ENCODE measurements at places on chromosomes 2 and 18.

DNA sequence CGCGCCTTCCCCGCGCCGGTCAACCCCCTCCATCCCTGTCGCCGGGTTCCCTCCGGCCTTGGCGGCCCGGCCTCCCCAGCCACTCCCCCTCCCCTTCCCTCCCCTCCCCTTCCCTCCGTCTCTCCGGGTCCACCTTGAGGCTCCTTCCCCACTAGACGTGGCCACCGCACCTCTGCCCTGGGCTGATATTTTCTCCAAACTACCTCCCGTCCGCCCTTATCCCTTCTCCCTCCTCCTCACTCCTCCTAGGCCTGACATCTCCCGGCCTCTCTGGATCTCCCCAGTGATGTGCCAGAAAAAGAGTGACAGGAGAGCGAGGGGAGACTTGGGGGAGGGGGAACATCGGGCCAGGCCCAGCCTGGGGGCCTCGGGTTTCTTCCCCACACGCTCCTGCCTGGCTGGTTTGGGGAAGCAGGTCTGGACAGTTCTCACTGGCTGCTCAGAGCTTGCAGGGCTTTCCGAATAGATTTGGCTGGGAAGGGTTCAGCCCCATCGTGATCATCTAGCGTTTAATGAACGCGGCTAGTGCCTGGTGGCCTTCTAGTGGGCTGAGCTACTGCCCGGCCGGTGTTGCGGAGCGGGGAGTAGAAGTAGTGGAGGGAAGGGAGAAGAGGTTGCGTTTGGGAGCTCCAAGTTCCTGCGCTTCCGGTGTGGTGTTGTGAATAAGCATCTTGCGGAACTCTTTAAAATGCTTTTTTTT lies 641 bp downstream of the MAPRE3 start:
- no peak for DNase-seq

GRCh38 chr2:97758131-97758705 lies 44.8 kb downstream of the ZAP70 start:
- no peak for DNase-seq

DNA sequence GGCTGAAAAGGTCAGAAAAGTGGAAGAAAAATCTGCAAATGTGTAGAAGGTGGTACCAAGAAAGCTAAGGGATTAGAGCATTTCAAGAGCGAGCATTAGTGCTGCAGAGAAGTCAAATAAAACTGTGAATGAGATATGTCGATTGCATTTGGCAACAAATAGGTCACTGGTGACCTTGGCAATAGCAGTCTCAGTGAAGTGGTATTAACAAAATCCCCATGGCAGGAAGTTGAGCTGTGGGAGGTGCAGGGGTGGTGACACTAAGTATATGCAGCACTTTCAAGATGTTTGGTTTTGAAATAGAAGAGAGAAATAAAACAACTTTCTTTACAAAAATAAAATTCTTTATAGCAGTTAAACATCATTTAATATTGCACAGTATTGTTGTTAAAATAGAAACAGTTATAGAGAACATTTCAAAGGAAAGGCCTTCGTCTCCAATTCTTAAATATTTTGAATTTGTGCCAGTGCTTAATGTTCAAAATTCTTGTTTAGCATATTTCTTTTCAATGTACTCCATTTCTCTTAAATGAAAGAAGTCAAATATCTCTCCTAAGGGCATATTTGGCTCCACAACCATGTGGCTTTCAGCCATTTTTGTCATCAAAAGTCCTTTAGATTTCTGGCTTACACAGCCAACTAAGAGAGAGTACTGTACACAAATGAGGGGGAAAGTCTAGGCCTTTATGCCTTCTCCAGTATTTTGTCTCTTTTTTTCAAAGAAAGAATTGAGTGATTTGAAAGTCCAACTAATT lies 443.0 kb upstream of the MMADHC start:
- DNase-seq = no peak

GRCh38 chr18:10669441-10670100 lies 143.7 kb downstream of the NAPG start:
- no peak for DNase-seq

DNA sequence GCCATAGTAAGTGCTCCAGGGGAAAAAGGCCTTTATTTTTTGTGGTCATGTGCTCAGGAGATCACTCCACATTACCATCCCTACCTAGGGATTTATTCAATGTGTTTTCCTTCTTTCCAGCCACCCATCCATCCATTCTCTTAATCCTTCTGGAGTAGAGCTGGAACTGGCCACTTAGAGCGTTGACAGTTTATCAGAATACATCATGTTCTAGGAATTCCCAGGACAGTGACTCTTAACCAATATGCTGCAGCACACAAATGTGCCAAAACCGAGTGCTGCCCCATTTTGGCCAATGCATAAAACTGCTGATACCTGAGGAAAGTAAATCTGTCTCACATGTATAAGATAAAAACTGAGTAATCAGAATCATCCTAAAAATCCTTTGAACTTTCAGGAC lies 63.7 kb downstream of the FARSB start:
- no peak for DNase-seq

DNA sequence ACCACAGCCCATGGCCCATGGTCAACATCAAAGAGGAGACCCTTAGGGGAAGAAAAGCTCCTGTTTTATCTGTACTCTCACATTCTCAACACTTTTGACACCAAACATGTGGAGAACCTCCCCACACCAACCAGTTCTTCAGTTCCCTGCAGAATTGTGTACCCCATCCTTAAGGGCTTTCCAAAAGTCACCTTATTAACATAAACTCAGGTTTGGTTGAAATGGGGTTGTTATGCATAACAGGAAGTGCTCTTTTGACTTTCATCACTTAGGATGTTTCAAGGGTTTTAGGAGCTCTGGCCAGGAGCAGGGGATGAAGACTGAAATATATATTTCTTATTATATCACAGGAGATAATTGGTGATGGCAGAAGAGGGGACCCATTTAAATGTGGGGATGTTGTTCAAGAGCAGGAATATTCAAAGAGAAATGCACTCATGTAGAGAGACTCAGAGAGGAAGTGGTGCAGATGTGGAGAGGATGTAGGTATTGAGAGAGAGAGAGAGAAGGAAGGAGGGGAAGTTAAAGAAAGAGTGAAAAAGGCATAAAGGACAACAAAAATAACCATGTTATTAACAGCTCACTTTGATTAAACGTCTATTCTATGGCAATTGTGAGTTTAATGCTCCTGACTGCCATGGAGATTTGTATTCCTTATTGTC lies 35.2 kb downstream of the SP140L start:
- DNase-seq = no peak

DNA sequence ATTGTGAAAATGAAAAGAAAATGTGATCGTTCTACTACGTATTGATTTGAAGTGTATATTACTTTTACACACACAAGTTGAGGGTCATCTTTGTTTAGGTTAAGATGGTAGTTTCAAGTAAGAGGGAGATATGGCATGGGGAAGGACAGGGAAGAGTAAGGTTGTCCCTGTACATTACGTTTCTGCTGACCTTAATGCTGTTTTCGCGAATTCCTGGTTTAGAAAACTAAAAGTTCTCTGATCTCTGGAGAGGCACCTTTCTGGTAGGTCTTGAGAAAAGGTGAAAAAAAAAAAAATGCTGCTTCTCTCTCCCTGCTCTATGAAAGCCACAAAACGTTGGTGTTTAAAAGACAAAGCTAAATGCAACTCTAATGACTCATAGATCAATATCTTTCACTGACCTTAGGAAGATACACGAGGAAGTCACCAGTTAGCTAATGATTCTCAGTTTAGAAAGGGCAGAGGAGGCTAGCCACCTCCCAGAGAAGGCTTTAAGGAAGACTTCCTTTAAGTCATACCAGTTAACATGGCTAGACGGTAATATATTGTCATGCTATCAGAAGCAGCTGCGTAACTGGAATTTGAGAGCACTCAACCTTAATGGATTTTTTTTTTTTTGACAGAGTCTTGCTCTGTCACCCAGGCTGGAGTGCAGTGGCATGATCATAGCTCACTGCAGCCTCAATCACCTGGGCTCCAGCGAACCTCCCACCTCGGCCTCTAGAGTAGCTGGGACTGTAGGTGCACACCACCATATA lies 13.2 kb downstream of the TXNDC2 start:
- no peak for DNase-seq

DNA sequence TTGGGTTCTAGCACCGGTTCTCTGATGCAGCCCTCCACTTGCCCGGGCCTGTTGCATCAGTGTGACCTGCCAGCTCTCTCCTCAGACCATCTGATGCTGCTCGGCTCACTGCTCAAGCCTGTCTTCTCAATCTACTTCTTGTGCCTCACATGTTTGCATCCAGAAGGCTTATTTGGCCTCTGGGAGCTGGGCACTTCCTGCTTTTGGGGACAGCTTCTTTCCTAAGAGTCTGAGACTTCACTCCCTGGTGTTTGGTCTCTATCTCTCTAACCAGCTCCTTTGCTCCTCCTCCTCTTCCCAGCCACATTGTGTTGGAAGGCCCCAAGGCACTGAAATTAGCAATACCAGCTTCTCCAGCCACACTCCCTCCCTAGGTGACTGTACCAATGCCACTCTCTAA lies 212.8 kb downstream of the CDCA7 start:
- DNase-seq = no peak

DNA sequence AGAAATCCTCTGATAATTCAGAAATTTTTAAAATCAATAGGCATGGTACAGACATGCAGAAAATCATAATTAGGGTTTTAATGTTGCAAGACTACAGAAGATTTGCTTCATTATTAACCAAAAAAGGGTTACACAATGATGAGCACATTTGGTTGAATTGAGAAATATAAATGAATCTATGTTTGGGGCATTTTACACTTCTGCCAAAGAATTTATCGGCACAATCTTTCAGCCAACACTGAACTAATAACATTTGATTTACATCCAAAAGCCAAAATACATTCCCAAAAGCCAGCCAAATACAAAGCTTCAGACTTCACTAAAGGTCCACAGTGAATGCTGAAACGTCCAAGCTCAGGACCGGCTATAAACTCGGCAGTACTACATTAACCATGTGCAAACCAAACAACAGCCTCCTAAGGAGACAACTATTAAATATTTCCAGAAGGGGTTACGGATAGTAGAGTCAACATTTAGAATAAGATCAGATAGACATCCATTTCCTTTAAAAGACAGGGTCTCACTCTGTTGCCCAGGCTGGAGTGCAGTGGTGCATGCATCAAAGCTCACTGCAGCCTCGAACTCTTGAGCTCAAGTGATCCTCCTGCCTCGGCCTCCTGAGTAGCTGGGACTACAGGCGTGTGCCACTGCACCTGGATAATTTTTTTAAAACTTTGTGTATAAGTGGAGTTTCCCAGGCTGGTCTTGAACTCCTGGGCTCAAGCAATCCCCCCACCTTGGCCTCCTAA lies 29.4 kb downstream of the SPRED2 start:
- DNase-seq = no peak

- DNase-seq = no peak
These were observed 422.5 kb downstream of the CMPK2 start for GRCh38 chr2:6443061-6443823.

- DNase-seq = no peak
These were observed 139.6 kb upstream of the RGPD4 start for GRCh38 chr2:107687073-107687472.

- DNase-seq = no peak
These were observed 801.8 kb downstream of the CCDC85A start for GRCh38 chr2:56985609-56986008.

DNA sequence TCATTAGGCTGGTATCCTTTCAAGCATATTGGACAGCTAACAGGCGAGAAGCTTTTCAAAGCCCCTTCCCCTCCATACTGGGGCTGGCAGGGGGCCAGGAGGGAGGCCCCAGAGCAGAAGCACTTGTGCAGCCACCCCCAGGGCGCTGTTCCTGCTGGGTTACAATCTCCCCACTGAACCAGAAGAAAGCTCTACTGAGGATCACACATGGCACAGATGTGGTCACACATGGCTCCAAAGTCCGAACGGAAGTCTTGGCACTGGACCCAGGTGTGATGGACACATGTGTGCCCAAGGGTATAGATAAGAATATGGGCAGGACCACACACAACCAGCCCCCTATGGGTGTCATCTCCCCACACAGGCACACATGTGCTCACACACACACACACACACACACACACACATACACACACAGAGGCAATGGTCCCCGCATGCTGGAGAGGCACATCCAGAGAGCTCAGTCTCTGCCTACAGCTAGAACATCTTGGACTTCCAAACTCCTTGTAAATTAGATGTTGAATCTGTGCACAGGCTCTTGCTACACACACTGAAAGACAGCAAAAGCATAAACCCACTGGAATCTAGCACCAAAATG lies 56.4 kb downstream of the TTC32 start:
- no peak for DNase-seq

DNA sequence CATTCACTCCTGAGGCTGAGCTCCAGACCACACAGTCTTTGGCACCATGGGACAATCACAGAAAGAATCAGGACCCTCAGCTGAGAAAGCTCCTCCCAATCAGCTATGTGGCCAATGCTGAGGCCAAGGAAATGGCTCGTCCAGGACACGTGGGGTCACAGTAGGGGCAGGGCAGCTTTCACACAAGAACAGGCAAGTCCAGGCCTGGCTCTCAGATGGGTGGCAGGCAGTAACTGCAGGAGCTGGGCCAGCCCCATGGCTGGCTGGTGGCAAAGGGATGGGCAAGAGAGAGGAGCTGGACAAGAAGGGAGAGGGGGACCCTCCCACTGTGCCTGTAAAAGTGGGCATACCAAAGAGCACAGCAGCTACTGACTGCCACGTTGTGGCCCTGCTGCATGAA lies 12.2 kb upstream of the EDAR start:
- DNase-seq = no peak

- DNase-seq = no peak
These were observed 503.2 kb upstream of the FAM98A start for GRCh38 chr2:34102339-34102738.

DNA sequence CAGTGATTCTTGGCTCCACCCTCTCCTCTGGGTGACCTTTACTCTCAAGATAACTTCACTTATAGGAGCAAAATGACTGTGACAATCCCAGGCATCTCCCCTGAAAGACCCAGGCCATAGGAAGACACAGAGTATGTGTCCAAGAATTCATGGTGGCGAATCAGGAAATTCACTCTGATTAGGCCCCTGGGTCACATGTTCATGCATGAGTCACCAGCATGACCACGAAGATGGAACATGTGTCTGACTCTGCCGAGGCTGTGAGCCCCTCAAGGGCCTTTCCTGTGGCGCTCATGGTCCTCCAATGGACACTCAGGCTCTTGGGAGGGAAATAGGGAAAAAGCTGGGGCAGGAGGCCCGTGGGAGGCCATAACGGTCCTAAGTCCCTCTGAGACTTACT lies 74.0 kb upstream of the TEX51 start:
- no peak for DNase-seq

GRCh38 chr2:217836901-217837491 lies 165.8 kb downstream of the TNS1 start:
- DNase-seq = peak; percentile 28

GRCh38 chr2:80403081-80403480 lies 98.5 kb upstream of the LRRTM1 start:
- no peak for DNase-seq

GRCh38 chr18:9705183-9705829 lies 2.8 kb upstream of the RAB31 start:
- DNase-seq = no peak

Data from neural crest cell (in vitro differentiated cells).